ENCODE measurements at places on chromosomes 11 and 22. TPM values are rescaled to one million over a fixed set of nuclear protein-coding genes. Genes with fewer than 3 reads are reported as not detected.
A peak's percentile ranks its signal among the peaks of the same experiment; 100 is the strongest.

MS4A6E gene
- not detected for total RNA-seq

C11orf58 gene
- total RNA-seq = 160 TPM

DNA sequence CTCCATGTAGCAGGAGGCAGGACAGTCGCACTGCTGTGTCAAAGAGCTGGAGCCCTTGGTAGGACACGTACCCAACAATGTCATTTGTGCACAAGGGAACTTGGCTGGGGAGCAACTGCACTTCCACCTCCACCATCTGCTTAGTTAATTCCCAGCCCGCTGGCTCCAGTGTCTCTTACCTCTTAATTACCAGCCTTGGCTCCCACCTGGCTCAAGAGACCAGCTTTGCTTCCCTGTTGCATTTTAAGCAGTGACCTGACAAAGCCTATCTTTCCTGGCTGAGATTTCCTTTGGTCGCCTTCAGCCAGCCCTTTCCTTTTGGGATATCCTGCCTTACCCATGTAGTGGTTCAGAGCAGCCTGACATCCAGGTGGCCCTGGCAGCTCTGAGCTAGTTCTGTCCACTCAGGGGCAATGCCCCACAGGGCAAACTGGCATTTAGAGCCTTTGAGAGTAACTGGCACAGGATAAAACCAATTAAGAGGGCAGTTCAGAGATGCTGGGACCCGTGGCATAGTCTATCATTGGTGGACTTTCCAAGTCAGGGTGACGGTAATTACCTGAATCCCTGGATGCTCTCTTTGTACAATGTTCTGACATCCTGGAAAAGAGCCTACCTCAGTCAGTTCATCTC lies 212.6 kb upstream of the SORL1-AS1 start:
- no peak for DNase-seq

- no peak for DNase-seq
Measured at GRCh38 chr11:48082771-48083170, 102.4 kb downstream of the PTPRJ start.

RNF215 gene
- 39.2 TPM for total RNA-seq

IFITM5 gene
- not detected for total RNA-seq

OR52I1 gene
- not detected for total RNA-seq

PKNOX2 gene
- 23.1 TPM for total RNA-seq

OAF gene
- 35.8 TPM for total RNA-seq

- no peak for DNase-seq
Measured at GRCh38 chr22:37036655-37037377, 14.7 kb upstream of the KCTD17 start.

IL18 gene
- 0.29 TPM for total RNA-seq

SLC16A8 gene
- 0.14 TPM for total RNA-seq

PELI3 gene
- 17.3 TPM for total RNA-seq

NECTIN1 gene
- total RNA-seq = 45.5 TPM

DNA sequence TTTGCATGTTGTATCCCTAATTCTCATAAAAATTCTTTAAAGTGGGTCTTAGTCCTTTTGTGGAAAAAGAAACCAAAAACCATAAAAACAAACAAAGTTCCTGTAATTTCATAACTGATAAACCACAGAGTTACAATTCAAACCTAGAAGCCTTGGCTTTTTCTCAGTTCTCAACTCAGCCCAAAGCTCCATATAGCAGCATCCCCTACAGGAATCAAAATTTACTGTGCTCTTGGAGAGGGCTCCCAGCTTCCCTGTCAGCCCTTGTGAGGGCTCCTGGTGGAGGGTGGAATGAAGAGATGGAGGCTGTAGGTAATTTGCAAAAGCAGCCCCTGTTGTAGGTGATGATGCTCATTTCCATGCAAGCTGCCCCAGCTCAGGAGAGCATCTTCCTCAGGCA lies 506.1 kb upstream of the KIRREL3 start:
- DNase-seq = no peak

- peak; percentile 60 for DNase-seq
Measured at GRCh38 chr11:102047305-102047924, at the start of gene CFAP300. Gene CFAP300, plus strand, starts transcription at chr11:102047437. Its CDS starts 34 bp downstream, at chr11:102047471.

- no peak for DNase-seq
Measured at GRCh38 chr22:27962268-27963044, 43.4 kb upstream of the PITPNB start.

GRCh38 chr11:93648158-93648557 lies 13.3 kb upstream of the CEP295 start:
- no peak for DNase-seq

BBOX1 gene
- total RNA-seq = not detected

YPEL4 gene
- 1.1 TPM for total RNA-seq

DNA sequence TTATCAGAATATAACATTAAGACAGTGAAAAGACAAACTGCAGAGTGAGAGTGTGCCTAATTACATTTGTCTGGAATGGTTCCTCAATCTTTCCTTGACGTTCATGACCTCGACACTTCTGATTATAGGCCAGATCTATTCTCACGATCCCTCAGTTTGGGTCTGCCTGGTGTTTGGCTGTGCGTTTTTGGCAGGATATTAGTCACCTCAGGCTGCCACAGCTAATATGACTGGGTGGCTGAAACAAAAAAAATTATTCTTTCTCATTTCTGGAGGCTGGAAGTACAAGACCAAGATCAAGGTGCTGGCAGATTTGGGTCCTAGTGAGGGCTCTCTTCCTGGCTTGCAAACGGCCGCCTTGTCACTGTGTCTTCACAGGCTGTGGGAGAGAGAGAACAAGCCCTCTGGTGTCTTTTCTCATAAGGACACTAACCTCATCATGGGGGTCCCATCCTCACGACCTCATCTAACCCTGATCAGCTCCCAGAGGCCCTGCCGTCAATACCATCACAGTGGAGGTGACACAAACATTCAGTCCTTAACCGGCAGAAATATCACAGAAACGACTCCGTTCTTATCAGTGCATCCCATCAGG lies 23.2 kb downstream of the IFITM10 start:
- DNase-seq = no peak

APBB1 gene
- total RNA-seq = 62.4 TPM

GRCh38 chr11:30059172-30059815 lies 42.5 kb upstream of the KCNA4 start:
- no peak for DNase-seq

DNA sequence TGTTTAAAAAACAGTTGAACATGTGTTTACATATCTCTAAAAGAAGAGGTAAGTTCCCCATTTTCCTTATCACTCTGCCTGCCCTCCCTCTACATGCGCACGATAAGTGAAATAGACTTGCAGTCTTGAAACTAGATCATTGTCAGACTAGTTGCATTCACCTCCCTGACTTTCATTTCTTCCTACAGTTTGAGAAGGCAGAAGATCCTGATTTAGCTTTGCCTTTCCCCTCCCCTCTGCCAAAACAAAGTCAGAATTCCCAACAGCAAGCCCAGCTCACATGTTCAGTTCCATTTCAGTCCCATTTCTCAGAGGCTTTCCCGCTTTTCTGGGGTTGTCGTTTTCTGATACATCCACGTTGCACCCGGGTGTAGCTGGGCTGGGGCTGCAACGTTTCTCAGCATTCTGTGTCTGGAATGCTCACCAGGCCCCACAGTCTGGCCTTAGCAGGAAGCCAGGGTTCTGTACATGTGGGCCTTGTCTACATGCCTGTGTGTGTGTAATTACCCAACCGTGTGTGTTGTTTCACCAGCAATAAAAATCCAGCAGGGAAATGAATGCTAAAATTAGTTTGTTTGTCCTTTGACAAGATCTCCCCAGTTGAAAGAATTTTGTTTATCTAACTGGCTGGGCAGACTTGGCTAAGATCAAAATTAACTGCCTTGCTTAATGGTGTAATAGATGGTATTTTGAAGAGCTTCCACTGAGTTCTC lies 179.2 kb downstream of the DBX1 start:
- no peak for DNase-seq

- peak; percentile 86 for DNase-seq
Measured at GRCh38 chr11:61733120-61733978, 19.1 kb upstream of the MYRF start.

- no peak for DNase-seq
Measured at GRCh38 chr11:112745973-112746372, 215.2 kb upstream of the NCAM1 start.

GRCh38 chr11:12211331-12212065 lies 101.1 kb downstream of the MICAL2 start:
- no peak for DNase-seq

GRCh38 chr11:20844216-20844615 lies 174.8 kb downstream of the NELL1 start:
- no peak for DNase-seq

GRCh38 chr11:4619514-4619913 lies 11.5 kb upstream of the TRIM68 start:
- DNase-seq = no peak

PHOX2A gene
- total RNA-seq = not detected

- peak; percentile 66 for DNase-seq
Measured at GRCh38 chr11:2151500-2152257, 9.3 kb downstream of the INS start.

OR8G5 gene
- total RNA-seq = not detected

HMGXB4 gene
- total RNA-seq = 38.2 TPM

GRCh38 chr22:34301569-34301968 lies 381.3 kb upstream of the LARGE1 start:
- no peak for DNase-seq

GRCh38 chr11:93963072-93963471 lies 58.1 kb upstream of the HEPHL1 start:
- DNase-seq = no peak

- peak; percentile 3 for DNase-seq
Measured at GRCh38 chr11:120134106-120134930, 3.6 kb downstream of the TRIM29 start.

GRCh38 chr11:35454362-35454761 lies 35.0 kb upstream of the SLC1A2 start:
- no peak for DNase-seq

C1QTNF5 gene
- total RNA-seq = 24.4 TPM

DNA sequence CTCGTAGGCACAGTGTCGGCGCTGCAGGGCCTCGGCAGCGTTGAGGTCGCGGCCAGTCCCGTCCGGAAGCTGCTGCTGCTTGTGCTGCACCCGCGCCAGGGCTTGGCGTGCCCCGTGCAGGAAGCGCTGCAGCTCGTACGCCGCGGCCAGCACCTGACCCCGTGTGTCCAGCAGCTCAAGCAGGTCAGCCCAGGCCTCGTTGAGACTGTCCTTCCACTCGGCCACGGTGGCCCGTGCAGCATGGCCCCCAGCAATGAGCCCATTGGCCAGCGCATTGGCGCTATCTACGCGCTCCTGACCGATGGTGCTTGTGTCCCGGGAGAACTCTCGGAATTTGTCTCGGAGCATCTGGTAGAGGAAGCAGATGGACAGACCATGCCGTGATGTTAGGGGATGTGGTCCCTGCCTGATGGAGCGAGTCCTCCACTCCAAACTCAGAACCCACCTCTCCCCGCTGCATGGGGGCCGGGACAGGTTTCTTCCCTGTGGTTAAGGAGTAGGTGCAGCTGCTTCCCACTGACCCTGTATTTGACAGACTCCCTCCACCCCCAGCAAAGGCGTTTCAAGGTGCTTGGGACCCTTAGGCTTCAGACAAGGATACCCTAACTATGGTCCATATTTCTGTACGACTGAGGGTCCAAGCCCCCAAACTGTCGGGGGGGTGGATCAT lies 13.8 kb upstream of the RBM4B start:
- DNase-seq = no peak

- no peak for DNase-seq
Measured at GRCh38 chr11:69702239-69702691, 1.6 kb downstream of the FGF19 start.

- DNase-seq = no peak
Measured at GRCh38 chr22:44028091-44028490, 4.0 kb downstream of the PARVB start.

TTC17 gene
- total RNA-seq = 147 TPM

GRCh38 chr11:1832211-1832919 lies 2.4 kb upstream of the SYT8 start:
- peak; percentile 61 for DNase-seq

- DNase-seq = no peak
Measured at GRCh38 chr11:133323354-133323753, 208.9 kb downstream of the OPCML start.

GRCh38 chr11:67118181-67118766 lies 789 bp upstream of the KDM2A start:
- peak; percentile 69 for DNase-seq

GRCh38 chr11:125941619-125942611 lies 3.9 kb upstream of the VSIG10L2 start:
- peak; percentile 69 for DNase-seq

- DNase-seq = peak; percentile 36
Measured at GRCh38 chr11:3220521-3221407, 2.2 kb upstream of the MRGPRG start.

UPK3A gene
- 0.87 TPM for total RNA-seq

GRCh38 chr22:40036591-40037225 lies 42.0 kb downstream of the FAM83F start:
- DNase-seq = peak; percentile 59

CHORDC1 gene
- total RNA-seq = 43.4 TPM
